ENCODE measurements at places on chromosomes 11 and 22.
A peak's percentile ranks its signal among the peaks of the same experiment; 100 is the strongest.

GRCh38 chr11:95682552-95682951 lies 107.0 kb downstream of the FAM76B start:
- DNase-seq: no peak

DNA sequence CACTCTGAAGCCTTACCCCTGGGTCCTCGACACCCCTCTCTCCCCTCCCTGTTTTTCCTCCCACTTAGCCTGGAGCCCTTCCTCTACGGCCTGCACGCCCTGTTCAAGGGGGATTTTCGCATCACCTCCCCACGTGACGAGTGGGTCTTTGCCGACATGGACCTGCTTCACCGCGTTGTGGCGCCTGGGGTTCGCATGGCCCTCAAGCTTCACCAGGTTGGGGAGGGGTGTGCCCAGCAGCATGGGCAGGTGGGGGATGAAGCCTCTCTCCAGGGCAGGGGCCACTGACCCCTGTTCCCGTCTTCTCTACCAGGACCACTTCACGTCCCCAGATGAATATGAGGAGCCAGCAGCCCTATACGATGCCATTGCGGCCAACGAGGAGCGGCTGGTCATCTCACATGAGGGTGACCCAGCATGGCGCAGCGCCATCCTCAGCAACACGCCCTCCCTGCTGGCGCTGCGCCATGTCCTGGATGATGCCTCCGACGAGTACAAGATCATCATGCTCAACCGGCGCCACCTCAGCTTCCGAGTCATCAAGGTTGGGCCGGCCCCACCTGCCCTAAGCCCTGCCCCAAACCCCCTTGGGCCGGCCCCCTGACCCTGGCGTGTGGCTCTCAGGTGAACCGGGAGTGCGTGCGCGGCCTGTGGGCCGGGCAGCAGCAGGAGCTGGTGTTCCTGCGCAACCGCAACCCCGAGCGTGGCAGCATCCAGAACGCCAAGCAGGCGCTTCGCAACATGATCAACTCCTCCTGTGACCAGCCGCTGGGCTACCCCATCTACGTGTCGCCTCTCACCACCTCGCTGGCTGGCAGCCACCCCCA lies 2.8 kb upstream of the SIPA1 start:
- DNase-seq: no peak

DNA sequence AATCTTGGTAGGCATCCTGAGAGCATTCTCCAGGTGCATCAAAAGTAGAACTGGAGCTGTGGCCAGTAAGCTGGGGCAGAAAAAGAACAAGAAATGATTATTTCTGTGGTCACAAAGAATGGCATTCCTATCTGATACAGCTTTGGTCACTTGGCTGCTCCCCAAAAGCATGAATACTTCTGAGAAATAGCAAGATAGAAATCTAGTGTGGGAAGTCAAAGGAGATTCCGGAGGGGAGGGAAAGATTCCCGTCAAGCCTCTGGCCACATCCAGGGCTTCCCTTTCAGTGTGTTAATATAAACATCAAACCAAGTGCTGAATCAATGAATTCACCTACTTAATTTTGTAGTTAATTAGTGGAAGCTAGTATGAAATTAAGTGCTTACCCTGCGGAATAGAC lies 1185.4 kb downstream of the LRRC4C start:
- no peak for DNase-seq

- no peak for DNase-seq
These were observed 36.1 kb downstream of the RELT start for GRCh38 chr11:73412308-73412707.

GRCh38 chr11:43582863-43583462 lies 97.6 kb upstream of the HSD17B12 start:
- DNase-seq: no peak

GRCh38 chr11:93477684-93478234 lies 65.4 kb downstream of the SMCO4 start:
- no peak for DNase-seq

DNA sequence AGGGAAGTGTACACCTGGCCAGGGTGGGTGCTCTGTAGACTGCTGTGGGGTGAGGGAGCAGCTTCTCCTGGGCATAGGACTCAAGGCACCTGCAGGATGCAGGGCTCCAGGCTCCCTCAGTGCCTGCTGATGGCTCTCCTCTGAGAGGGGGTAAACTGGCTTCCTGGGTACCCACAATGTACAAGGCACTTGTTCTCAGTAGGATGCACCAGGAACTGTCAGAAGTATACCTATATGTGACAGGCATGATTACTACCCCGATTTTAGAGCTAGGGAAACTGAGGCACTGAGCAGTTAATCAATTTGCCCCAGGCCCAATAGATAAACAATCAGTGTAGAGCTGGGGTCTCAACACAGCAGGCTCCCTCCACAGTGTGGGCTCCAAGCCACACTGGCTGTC lies 31.4 kb upstream of the GNAZ start:
- DNase-seq: no peak

DNA sequence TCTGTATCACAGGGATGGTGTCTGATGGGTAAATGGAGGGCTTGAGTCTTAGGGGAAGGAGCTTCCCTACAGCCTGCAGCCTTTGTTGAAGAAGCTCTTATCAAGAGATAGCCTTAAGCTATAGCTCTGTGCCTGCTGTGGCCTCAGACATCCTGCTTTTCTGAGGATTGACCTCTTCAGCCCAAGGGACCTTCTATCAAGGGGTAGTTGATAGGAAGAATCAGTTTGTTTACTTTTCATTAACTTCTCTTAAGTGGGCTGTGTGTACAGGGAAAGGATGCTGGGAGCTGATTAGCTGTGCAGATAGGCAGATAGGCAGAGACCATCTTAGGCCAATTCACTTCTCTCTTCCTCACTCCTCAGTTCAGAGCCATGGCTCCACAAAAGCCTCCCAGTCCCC lies 151.8 kb upstream of the CADM1 start:
- no peak for DNase-seq

GRCh38 chr11:48098024-48098423 lies 117.7 kb downstream of the PTPRJ start:
- no peak for DNase-seq

GRCh38 chr11:114154271-114155047 lies 94.9 kb downstream of the ZBTB16 start:
- no peak for DNase-seq

DNA sequence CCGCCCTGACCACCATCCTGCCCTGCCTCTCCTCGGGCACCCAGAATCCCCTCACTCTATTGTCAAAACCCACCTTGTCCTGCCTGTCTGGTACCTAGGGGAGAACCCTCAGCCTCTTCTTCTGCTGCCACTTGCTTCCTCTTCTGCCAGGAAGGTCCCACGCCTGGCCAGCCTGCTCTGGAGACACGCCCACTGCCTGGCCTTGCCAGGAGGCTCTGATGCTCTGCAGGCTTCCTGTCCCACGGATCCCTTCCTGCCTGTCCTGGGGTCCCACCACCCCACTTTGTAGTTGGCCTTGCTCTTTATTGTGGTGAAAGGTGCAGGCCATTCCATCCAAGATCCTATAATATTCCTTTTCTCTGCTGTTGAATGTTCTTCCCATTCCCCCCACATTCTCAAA lies 63.4 kb downstream of the BMAL1 start:
- DNase-seq: no peak

DNA sequence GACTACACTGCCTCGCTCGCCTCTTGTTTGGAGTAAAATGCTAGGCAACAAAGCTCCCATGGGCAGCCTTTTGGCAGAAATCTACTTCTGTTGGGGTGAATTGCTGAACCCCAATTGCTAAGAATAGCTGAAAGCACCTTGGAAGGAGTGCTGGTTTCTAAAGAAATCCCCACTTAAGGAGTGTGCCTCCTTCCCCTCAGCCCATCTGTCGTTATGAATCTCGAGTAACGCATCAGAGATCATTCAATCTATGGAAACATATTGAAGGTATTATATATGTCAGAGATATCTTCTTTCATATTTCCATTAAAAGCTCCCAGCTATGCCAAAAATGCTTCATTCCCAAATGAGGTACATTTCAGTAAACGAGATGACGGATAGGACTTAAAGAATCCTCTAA lies 229.6 kb upstream of the BLID start:
- no peak for DNase-seq

DNA sequence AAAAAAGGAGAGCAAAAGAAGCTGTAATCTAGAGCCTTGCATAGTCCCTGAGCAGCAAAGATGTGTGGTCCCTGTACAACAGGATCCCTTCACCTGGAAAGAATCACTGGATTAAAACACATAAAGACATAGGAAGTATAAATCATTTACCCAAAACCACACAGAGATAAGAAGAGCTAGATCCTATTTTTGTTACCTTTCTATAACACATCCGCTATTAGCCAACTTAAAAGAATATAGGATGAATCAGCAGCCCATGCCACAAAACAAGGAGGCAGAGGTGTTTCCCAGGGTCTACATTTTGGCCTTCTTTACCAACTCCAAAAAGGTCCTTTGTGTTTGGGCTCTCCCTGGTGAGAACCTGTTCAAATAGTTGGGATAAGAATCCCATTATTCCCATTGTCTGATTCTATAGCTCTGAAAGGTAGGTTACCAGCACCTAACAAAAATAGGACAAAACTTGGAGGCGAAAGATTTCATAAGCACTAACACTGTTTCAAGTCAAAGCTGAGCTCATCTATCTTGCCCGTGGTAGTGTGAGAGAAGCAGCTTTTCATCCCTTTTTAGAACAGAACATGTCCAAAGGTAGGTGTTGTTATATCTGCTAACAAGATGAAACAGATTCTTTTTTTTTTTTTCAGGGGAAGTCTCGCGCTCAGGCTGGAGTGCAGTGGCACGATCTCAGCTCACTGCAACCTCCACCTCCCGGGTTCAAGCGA lies 26.8 kb downstream of the PAK1 start:
- DNase-seq: no peak

DNA sequence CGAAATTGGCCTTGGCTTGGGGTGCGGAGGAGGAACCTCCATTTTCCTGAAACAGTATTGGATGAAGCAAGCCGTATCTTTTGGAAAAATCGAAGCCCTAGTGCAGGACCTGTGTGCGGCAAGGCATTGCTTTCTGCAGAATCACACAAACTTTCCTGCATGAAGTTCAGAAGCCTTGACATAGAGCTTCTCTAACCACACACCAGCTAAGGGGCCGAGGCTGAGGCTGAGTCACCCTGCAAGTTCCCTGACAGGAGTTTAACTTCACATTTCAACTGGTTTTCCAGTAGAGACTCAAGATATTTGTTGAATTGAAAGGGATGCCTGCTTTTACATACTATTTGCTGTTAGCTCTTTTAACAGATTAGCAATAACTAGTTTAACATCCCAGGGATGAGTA lies 67.8 kb downstream of the TCF20 start:
- DNase-seq: peak; percentile 56

DNA sequence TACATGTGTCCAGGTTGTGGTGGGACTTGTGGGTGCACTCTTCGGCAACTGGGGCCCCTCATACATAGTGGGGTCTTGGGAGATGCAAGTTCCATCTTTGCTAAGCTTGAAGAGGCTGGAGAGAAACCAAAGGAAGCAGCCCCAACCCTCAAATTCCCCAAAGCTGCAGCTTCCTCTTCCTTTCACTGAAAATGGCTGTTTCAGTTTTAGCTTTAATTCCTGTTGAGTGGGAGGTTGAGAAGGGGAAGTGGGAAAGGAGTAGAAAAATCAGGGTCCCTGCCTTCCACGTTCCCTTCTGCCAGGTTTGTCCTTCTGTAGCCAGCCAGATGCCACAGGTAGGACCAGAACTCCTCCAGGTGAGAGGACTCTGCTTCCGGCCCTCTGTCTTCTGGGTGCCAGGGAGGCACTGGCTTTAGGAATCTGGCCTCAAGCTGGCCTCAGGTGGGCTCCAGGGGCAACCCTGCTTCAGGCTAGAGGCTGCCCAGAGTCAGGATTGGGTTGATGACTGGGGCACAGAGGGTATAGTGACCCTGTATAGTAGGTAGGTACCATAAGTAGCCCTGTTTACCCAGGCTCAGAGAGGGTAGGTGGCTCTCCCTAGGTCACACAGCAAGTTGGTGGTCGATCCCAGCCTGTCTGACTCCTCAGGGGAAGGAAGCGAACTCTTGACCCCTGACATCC lies 16.2 kb downstream of the P2RY6 start:
- no peak for DNase-seq

GRCh38 chr11:70314730-70315129 lies 44.2 kb downstream of the PPFIA1 start:
- peak; percentile 8 for DNase-seq

GRCh38 chr11:102119997-102120396 lies 9.8 kb downstream of the YAP1 start:
- DNase-seq: no peak

GRCh38 chr11:67345247-67345919 lies 8.0 kb downstream of the POLD4 start:
- no peak for DNase-seq

DNA sequence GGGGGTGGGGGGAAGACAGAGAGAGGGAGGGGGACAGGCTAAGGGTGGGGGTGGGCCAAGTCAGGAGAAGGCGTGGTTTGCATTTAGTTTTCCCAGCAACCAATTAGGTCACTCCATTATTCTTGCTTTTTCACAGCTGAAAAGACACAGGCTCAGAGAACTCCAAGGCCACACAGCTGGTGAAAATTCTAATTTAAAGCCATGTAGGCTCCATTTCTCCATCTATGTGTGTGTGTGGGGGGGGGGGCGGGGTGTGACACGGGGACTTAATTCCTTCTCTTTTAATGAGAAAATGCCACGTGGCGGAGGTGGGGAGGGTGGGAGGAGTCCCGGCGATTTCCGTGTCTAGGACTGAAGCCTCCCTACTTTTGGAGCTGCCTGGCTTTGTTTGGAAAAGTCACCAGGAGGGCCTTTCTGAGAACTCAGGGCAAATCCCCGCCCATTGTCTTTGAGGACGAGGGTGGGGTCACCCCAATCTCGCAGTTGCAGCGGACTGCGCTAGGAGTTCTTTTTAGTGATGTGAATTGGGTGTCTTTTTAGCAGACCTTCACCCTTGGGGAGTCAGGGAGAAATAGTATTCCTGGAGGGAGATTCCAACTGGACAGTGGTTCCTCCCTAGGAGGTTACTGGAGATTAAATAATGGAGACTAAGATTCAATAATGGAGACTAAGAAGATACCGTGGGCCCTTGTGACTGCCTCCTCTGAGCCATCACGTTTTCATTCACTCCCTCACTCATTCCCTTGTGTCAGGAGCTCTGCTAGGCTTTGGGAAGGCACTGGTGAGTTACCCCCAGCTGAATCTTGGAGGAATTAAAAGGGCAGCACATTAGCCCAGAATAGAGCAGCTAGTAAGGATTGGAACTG lies 36.4 kb upstream of the PTPRJ start:
- DNase-seq: no peak

- DNase-seq: peak; percentile 87
These were observed 3.5 kb downstream of the CBX7 start for GRCh38 chr22:39148727-39149535.

GRCh38 chr11:97729546-97730272 lies 1291.0 kb upstream of the CNTN5 start:
- DNase-seq: no peak

GRCh38 chr11:73189723-73190556 lies 28.1 kb upstream of the P2RY2 start:
- DNase-seq: no peak

DNA sequence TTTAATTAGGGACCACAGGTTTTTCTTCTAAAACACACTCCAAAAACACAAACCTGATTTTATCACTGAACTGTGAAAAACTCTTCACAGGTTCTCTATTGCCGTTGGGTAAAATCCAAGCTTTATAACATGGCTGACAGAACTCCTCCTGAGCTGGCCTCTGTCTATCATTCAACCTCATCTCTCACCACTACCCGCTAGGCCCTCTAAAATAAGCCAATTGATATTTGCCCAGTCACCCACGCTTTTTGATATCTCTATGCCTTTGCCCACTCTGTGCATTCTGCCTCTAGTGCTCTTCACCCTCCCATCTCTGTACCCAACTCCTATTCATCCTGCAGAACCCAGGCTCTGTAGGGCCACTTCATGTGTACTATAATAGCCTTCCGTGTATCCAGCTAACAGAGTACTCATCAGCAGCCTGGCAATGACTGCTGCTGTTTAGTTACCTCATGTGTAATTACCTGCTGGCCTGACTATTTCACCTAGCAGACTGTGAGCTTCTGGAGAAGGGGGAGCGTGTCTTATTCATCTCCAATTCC lies 1.1 kb upstream of the CNGA4 start:
- no peak for DNase-seq

All from CD4-positive, alpha-beta T cell treated with Interleukin-4 for 1 hour (primary cell).